ENCODE measurements at places on chromosomes 4 and X.

GRCh38 chr4:53498706-53499105 lies 92.6 kb downstream of the LNX1 start:
- H3K36me3 ChIP-seq, result no peaks in the 10 kb centered on the region
- H3K27me3 ChIP-seq, result no peaks in the 10 kb centered on the region
- no peak for DNase-seq
- no peak overlapping the region for H3K4me3 ChIP-seq

DNA sequence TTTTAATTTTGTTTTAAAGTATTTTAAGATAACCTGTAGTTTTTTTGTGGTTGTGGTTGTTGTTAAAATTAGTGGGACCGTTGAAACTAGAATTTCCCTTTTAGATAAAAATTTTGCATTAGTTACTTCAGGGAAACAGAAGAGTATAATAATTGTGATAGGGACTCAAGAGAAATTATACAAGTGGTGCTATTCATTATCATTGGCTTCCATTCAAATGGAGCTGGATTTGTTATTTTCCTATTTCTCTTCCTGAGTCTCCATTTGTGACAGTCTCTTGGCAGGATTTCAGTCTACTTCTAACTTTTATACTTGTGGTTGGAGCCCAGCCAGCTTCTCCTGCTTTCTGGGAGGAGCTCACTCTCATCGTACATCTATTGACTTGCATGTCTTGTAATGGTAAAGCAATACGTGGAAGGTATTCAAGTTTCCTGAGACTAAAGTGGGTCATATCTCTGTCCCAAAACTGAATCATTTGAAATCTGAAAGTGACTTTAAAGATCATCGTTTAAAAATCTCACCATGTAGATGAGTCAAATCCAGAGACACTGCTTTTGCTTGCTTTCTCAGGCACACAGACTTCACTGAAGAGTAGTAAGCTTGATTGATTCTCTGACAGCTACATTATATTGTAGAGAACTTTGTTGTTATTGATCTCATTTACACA lies 155.8 kb downstream of the RPA4 start:
- no peak overlapping the region for H3K27ac ChIP-seq
- no peaks in the 10 kb centered on the region for H3K36me3 ChIP-seq
- no peaks in the 10 kb centered on the region for H3K27me3 ChIP-seq
- no peak overlapping the region for H3K4me3 ChIP-seq
- no peaks in the 10 kb centered on the region for H3K4me1 ChIP-seq

- no peak overlapping the region for H3K27ac ChIP-seq
- no peaks in the 10 kb centered on the region for H3K4me1 ChIP-seq
- H3K36me3 ChIP-seq, result no peaks in the 10 kb centered on the region
- no peak overlapping the region for H3K4me3 ChIP-seq
- no peak for DNase-seq
- H3K27me3 ChIP-seq, result no peaks in the 10 kb centered on the region
Observed at GRCh38 chr4:86565651-86566050, 28.5 kb upstream of the PTPN13 start.

GRCh38 chr4:67568820-67569219 lies 10.3 kb downstream of the STAP1 start:
- H3K4me1 ChIP-seq, result no peaks in the 10 kb centered on the region
- DNase-seq, result no peak
- H3K27ac ChIP-seq, result no peak overlapping the region
- H3K4me3 ChIP-seq, result no peak overlapping the region
- no peaks in the 10 kb centered on the region for H3K36me3 ChIP-seq

GRCh38 chrX:139949703-139950102 lies 15.6 kb downstream of the CXorf66 start:
- DNase-seq, result no peak
- no peaks in the 10 kb centered on the region for H3K4me1 ChIP-seq
- H3K27ac ChIP-seq, result no peak overlapping the region
- H3K27me3 ChIP-seq, result no peaks in the 10 kb centered on the region

DNA sequence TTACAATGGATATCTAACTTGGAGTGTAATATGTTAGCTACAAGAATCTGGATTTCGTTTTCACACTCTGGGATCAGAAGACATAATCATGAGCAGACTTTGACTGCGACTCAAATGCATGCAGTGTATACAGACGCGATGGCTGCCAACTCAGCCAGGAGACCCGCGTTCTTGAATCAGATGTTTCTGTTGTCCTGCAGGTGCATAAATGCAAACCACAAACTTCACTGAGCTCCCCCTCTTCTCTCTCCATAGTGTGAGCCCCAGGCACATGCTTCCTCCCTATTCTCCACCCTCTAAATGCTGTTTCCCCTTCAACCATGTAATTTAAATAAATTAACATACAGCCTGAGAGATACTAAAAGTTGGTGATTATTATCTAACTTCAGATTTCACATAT lies 347.9 kb downstream of the DCHS2 start:
- DNase-seq, result no peak
- H3K36me3 ChIP-seq, result no peaks in the 10 kb centered on the region
- no peaks in the 10 kb centered on the region for H3K27me3 ChIP-seq
- H3K4me1 ChIP-seq, result no peaks in the 10 kb centered on the region
- H3K4me3 ChIP-seq, result no peak overlapping the region

DNA sequence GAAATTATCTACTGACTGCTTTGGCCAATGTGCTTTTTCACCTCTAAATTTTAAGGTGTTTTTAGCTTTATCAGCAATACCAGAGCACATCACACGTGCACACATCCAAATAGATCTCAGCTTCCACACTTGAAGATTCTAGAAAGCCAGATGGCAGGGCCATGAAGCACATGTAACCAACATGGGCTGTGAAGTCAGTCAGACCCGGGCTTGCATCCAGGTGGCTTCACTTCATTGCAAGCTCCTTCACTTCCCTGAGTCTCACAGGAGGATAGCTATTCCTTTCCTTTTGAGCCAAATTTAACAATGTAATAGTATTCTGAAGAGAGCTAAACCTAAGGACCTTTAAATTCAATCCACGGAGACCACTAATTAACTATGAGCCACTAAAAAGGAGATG lies 86.5 kb downstream of the SH3RF1 start:
- H3K27me3 ChIP-seq, result no peaks in the 10 kb centered on the region
- DNase-seq, result no peak
- H3K36me3 ChIP-seq, result no peaks in the 10 kb centered on the region
- no peak overlapping the region for H3K4me3 ChIP-seq
- no peaks in the 10 kb centered on the region for H3K4me1 ChIP-seq

DNA sequence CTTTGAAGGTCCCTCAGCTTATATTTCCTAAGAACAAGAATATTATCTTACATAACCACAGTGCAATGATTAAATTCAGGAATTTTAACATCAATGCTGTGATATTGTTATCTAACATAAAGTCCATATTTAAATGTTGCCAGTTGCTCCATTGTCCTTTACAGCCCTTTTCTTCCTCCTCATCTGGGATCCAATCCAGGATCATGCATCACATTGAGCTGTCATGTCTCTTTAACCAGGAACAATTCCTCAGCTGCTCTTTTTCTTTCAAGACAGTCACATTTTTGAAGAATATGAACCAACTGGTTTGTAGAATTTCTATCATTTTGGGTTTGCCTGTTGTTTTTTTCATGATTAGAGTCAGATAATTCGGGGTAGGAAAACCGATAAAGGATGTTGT lies 12.0 kb downstream of the TMSB4X start:
- H3K4me3 ChIP-seq, result no peak overlapping the region
- DNase-seq, result no peak
- no peak overlapping the region for H3K27ac ChIP-seq
- H3K27me3 ChIP-seq, result no peaks in the 10 kb centered on the region

- H3K27ac ChIP-seq, result no peak overlapping the region
- H3K27me3 ChIP-seq, result no peaks in the 10 kb centered on the region
- H3K4me1 ChIP-seq, result no peaks in the 10 kb centered on the region
- DNase-seq, result no peak
- no peaks in the 10 kb centered on the region for H3K36me3 ChIP-seq
Observed at GRCh38 chr4:176298664-176299063, 21.1 kb upstream of the SPCS3 start.

DNA sequence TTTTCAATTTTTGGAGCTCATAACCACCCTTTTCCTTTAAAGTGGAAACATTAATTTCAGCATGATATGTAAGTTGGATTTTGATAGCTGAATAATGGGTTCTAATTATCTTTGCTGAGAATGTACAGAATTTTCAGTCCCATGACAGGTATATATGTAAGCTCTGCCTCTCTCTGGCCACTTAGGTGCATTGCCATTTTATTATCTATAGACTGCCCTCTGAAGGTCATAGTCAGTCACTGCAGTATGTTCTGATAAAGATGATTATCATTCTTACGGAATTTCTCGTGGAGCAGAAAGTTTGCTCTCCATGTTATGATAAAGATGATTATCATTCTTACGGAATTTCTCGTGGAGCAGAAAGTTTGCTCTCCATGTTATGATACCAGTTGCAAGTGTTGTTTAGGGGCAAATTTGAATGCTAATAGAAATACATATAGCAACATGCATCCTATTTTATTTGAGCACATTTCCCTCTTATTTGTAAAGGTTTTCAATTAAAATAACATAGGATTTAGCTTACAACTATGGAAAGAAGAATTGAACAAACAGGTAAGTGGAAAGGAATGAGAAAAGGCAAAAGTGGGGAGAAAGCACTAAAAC lies 10.4 kb downstream of the AFP start:
- H3K4me1 ChIP-seq, result no peaks in the 10 kb centered on the region
- H3K36me3 ChIP-seq, result no peaks in the 10 kb centered on the region
- no peak overlapping the region for H3K27ac ChIP-seq
- no peak for DNase-seq
- H3K4me3 ChIP-seq, result no peak overlapping the region

DNA sequence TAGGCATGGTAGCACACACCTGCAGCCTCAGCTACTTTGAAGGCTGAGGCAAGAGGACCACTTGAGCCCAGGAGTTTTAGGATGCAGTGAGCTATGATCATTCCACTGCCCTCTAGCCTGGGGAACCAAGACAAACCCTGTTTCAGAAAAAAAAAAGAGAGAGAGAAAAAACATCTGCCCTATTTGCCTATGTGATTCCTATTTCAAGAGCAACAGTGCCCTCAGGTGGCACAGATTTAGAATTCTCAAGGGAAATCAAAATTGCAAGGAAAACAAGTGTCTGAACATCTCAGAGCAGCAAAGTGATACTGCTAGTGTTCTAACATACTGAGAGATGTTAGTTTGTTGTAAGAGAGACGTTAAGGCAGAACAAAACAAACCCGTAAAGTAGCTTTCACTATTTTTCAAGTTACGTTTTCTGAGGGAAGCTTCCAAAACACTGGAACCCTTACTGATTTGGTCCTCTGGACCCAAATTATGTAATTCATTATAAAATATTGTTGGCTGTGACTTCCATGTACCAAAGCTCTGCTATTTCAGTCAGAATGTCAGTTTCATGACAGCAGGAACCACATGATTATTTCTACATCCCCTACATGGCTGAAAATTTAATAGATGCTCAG lies 7.9 kb downstream of the BDH2 start:
- H3K36me3 ChIP-seq, result no peaks in the 10 kb centered on the region
- H3K27ac ChIP-seq, result no peak overlapping the region
- no peaks in the 10 kb centered on the region for H3K27me3 ChIP-seq
- H3K4me1 ChIP-seq, result no peaks in the 10 kb centered on the region
- peak; percentile 22 for DNase-seq

DNA sequence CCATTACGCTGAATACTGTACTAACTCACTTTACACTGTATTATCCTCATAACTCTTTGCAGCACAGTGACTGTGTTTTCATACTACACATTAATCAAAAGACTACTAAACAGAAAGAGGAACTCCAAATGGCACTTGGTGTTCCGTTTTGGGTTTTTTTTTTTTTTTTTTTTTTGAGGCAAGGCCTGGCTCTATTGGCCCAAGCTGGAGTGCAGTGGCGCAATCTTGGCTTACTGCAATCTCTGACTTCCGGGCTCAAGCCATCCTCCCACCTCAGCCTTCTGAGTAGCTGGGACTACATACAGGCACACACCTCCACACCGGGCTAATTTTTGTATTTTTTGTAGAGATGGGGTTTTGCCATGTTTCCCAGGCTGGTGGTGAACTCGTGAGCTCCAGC lies 10.7 kb downstream of the KLHL8 start:
- H3K36me3 ChIP-seq, result no peaks in the 10 kb centered on the region
- no peak overlapping the region for H3K27ac ChIP-seq
- DNase-seq, result peak; percentile 55
- no peak overlapping the region for H3K4me3 ChIP-seq
- H3K27me3 ChIP-seq, result no peaks in the 10 kb centered on the region
- H3K4me1 ChIP-seq, result peaks cover 11% of the 10 kb centered on the region

GRCh38 chr4:77023920-77024319 lies 51.9 kb downstream of the CCNI start:
- no peaks in the 10 kb centered on the region for H3K4me1 ChIP-seq
- no peaks in the 10 kb centered on the region for H3K27me3 ChIP-seq
- H3K4me3 ChIP-seq, result no peak overlapping the region
- no peak for DNase-seq
- no peak overlapping the region for H3K27ac ChIP-seq

- H3K27me3 ChIP-seq, result no peaks in the 10 kb centered on the region
- H3K36me3 ChIP-seq, result no peaks in the 10 kb centered on the region
- no peak for DNase-seq
Observed at GRCh38 chrX:104351173-104351769, 96.5 kb upstream of the ESX1 start.

DNA sequence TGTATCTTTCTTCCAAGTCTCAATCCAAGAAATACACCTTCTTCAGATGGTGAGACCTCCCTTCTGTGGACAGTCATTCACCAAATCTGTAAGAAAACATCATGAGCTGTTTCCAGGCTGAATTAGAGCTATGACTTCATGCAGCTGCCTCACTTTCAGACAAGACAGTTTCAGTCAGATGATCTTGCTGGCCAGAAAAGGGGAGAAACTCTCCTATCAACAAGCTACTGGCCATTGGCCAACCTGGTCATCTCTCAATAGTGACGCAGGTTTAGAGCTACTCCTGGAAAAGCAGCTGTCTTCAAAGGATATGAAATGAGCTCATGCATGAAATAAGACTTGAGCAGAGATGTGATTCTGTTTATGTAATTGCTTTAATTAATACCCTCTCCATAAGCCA lies 69.6 kb upstream of the NDP start:
- no peaks in the 10 kb centered on the region for H3K36me3 ChIP-seq
- no peak overlapping the region for H3K27ac ChIP-seq
- H3K27me3 ChIP-seq, result no peaks in the 10 kb centered on the region
- H3K4me3 ChIP-seq, result no peak overlapping the region
- peak; percentile 82 for DNase-seq

- H3K27ac ChIP-seq, result no peak overlapping the region
- H3K27me3 ChIP-seq, result no peaks in the 10 kb centered on the region
- no peaks in the 10 kb centered on the region for H3K36me3 ChIP-seq
- H3K4me1 ChIP-seq, result no peaks in the 10 kb centered on the region
- H3K4me3 ChIP-seq, result no peak overlapping the region
- DNase-seq, result no peak
Observed at GRCh38 chr4:41219421-41219950, 5.1 kb upstream of the APBB2 start.

- no peaks in the 10 kb centered on the region for H3K36me3 ChIP-seq
- H3K27me3 ChIP-seq, result no peaks in the 10 kb centered on the region
- DNase-seq, result no peak
- H3K4me1 ChIP-seq, result no peaks in the 10 kb centered on the region
- no peak overlapping the region for H3K27ac ChIP-seq
Observed at GRCh38 chr4:122755675-122756074, 23.2 kb downstream of the BBS12 start.

Measured in uterus (tissue), 4 donors.